Dorsolateral prefrontal cortex (tissue), 122 donors: ENCODE measurements at places on chromosomes 12 and 14. TPM values are rescaled to one million over a fixed set of nuclear protein-coding genes. Genes with fewer than 3 reads are reported as not detected.

TROAP gene
- total RNA-seq = not detected

PLEKHH1 gene
- 268 TPM for total RNA-seq

MIS18BP1 gene
- total RNA-seq = 8.7 TPM

NOC4L gene
- 21.5 TPM for total RNA-seq

NFE2 gene
- total RNA-seq = 0.66 TPM

SOX5 gene
- total RNA-seq = 63.8 TPM

CYP27B1 gene
- total RNA-seq = 0.64 TPM
